ENCODE measurements at places on chromosomes 7 and 10. TPM values are rescaled to one million over a fixed set of nuclear protein-coding genes. Genes with fewer than 3 reads are reported as not detected.
A peak's percentile ranks its signal among the peaks of the same experiment; 100 is the strongest.

GRCh38 chr7:76206633-76207032 lies 4.9 kb downstream of the SRRM3 start:
- no peaks in the 10 kb centered on the region for H3K4me1 ChIP-seq
- H3K4me3 ChIP-seq: no peak overlapping the region
- H3K36me3 ChIP-seq: no peaks in the 10 kb centered on the region

DNA sequence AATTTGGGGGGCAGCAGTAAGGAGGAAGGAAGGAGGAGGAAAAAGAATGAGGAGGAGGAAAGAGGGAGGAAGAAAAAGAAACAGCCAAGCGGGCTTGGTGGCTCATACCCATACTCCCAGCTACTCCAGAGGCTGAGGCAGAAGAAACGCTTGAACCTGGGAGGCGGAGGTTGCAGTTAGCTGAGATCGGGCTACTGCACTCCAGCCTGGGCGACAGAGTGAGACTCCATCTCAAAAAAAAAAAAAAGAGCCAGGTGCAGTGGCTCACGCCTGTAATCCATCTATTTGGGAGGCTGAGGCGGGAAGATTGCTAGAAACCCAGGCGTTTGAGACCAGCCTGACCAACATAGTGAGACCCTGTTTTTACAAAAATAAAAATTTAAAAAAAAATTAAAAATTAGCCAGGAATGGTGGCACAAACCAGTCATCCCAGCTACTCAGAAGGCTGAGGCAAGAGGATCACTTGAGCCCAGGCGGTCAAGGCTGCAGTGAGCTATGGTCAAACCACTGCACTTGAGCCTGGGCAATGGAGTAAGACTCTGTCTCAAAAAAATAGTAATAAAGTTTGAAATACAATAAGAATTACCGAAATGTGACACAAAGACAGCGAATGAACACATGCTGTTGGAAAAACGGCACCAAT lies 14.1 kb upstream of the CRCP start:
- DNase-seq: no peak
- no peaks in the 10 kb centered on the region for H3K36me3 ChIP-seq
- peaks cover 9% of the 10 kb centered on the region for H3K4me1 ChIP-seq
- peak overlapping the region; percentile 96 for H3K27ac ChIP-seq
- peak overlapping the region; percentile 90 for H3K4me3 ChIP-seq

DNA sequence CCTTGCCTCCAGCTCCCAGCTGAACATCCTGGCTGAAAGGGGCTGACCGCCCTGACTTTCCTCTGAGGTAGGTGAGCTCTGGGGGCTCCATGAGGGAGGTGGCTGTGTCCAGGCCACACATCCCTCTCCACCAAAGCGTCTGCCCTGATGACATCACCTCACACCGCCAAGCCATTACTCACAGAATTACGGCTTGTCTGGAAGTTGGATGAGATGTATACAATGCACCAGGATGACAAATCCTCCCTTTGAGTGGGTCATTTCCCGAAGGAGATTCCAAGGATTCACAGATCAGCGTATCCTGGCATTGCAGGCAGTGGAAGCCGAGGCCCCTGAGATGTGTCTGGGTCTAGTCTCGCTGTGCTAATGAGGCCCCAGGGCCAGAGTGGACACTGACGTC lies 15.1 kb upstream of the RET start:
- H3K4me1 ChIP-seq: no peaks in the 10 kb centered on the region
- peaks cover 12% of the 10 kb centered on the region for H3K27me3 ChIP-seq
- no peak for DNase-seq

DNA sequence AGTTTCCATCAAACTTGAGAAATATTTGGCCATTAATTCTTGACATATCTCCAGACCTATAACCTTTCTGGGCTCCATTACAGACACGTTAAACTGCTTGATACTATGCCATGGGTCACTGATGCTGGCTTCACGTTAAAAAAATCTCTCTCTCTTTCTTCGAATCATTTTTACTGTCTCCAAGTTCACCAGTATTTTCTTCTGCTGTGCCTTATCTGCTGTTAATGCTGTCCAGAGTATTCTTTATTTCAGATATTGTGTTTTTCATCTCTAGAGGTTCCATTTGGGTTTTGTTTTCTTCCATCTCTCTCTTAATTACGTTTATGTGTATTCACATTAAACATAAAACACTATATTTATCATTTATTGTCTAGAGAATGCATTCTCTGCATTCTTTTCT lies 12.8 kb upstream of the PRPF18 start:
- H3K4me1 ChIP-seq: no peaks in the 10 kb centered on the region
- peaks cover 73% of the 10 kb centered on the region for H3K27me3 ChIP-seq
- H3K4me3 ChIP-seq: no peak overlapping the region
- no peak overlapping the region for H3K27ac ChIP-seq

GRCh38 chr7:823649-824048 lies 8.6 kb upstream of the SUN1 start:
- H3K4me3 ChIP-seq: no peak overlapping the region
- H3K27me3 ChIP-seq: no peaks in the 10 kb centered on the region
- H3K4me1 ChIP-seq: peaks cover 68% of the 10 kb centered on the region
- no peak for DNase-seq
- peaks cover 11% of the 10 kb centered on the region for H3K36me3 ChIP-seq

GRCh38 chr7:158617737-158618128 lies 30.1 kb upstream of the PTPRN2 start:
- no peaks in the 10 kb centered on the region for H3K27me3 ChIP-seq
- DNase-seq: no peak
- peaks cover 20% of the 10 kb centered on the region for H3K4me1 ChIP-seq
- H3K4me3 ChIP-seq: no peak overlapping the region
- no peaks in the 10 kb centered on the region for H3K36me3 ChIP-seq
- H3K27ac ChIP-seq: peak overlapping the region; percentile 16

DNA sequence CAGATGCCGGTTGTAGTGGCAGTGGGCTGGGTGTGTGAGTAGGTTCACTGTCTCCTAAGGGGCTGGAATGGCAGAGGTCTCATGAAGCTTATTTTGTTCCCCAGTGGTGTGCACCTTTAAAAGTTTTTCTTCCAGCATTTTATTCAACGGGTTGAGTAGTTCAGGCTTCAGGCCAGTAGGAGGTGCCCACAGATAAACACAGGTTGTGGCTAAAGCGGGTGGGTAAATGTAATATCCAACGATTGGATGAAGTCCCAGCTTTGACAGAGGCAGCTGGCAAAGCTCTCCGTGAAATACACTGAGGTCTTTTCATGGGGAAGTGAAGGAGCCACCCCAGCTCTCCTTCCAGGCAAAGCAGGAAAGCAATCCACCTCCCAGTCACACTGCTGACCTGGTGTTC lies 339.8 kb upstream of the LRRTM3 start:
- no peak for DNase-seq
- no peak overlapping the region for H3K27ac ChIP-seq
- no peak overlapping the region for H3K4me3 ChIP-seq
- peaks cover 2% of the 10 kb centered on the region for H3K4me1 ChIP-seq
- peaks cover 19% of the 10 kb centered on the region for H3K27me3 ChIP-seq

GRCh38 chr10:80659289-80659688 lies 121.6 kb downstream of the SH2D4B start:
- no peaks in the 10 kb centered on the region for H3K27me3 ChIP-seq
- no peak overlapping the region for H3K27ac ChIP-seq
- DNase-seq: no peak
- no peaks in the 10 kb centered on the region for H3K36me3 ChIP-seq
- H3K4me1 ChIP-seq: peaks cover 6% of the 10 kb centered on the region

DNA sequence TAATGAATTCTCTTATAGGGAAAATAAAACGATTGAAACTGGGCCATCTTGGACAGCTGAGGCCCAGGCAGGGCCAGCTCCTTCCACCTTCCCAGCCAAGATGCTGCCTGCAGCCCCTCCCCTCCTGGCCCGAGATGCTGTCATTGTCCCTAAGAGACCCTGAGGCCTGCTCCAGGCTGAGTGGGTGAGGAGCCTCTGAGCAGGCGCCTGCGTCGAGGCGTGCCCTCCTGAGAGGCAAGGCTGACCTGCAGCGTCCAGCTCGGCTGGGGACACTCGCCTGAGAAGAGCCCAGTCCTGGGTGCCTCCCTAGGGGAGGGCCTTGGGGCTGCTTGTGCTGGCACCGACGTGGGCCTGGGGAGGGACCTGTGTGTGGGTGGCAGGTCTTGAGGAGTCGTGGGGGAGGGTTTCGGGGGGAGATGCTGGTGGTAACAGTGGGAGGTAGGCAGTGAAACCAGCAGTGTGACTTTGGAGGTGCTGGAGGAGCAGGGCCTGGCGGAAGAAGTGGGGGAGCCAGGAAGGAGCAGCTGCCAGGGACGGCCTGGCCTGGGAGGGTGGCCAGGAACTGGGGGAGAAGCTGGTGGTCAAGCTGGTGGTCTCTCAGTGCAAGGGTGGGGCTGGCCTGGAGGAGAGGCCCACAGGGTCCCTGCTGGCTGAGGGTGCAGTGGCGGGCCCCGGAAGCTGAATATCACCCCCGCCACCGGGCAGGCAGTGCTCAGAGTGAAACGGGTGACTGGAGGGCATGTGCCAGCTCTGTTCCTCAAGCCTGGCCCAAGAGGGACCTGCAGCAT lies 7.9 kb downstream of the GPR146 start:
- no peak for DNase-seq
- H3K4me1 ChIP-seq: peaks cover 2% of the 10 kb centered on the region
- no peak overlapping the region for H3K4me3 ChIP-seq
- no peak overlapping the region for H3K27ac ChIP-seq
- no peaks in the 10 kb centered on the region for H3K36me3 ChIP-seq

GRCh38 chr10:52437205-52437646 lies 123.1 kb downstream of the DKK1 start:
- no peak overlapping the region for H3K27ac ChIP-seq
- peaks cover 2% of the 10 kb centered on the region for H3K4me1 ChIP-seq
- no peaks in the 10 kb centered on the region for H3K36me3 ChIP-seq
- no peak for DNase-seq
- no peak overlapping the region for H3K4me3 ChIP-seq

DNA sequence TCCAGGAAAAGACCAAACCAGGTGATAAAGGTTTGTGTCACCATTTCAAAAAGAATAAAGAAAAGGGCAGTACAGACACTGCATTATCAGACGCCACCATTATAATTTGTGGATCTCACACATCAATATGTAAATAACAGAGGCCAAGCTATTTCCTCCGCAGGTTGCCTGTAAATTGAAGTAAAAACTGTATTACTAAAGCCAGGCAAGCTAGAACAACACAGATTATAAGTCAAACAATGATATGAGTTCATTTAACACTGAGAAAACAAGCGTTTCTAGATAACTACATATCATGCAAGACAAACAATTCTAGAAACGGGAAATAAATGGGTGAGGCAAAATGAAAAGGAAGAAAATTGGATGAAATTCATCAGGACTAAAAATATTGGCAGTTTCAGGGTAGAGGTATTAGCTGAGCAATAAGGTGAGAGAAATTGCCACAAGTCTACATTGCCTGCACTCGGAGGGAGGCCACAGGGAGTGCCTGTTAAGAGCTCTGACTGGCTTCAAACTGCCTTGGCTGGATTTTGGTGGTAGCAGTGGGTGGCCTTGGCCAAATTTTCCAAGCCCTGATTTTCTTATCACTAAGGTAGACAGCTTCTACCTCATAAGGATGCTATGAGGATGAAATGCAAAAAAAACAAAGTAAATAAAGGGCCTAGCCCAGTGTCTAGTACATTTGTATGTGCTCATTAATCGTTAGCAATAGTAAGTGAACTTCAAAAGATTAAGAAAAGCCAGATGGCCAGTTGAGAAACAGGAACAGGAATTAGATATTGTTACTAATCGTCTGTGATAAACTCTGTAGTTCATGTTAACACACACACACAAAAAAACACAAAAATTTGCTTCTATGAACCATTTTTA lies 240.0 kb upstream of the NFE2L3 start:
- no peak overlapping the region for H3K4me3 ChIP-seq
- no peaks in the 10 kb centered on the region for H3K36me3 ChIP-seq
- H3K27ac ChIP-seq: no peak overlapping the region
- no peaks in the 10 kb centered on the region for H3K4me1 ChIP-seq

GRCh38 chr7:728602-729001 lies 1.5 kb upstream of the PRKAR1B start:
- no peak overlapping the region for H3K27ac ChIP-seq
- peaks cover 30% of the 10 kb centered on the region for H3K4me1 ChIP-seq
- H3K36me3 ChIP-seq: peaks cover 9% of the 10 kb centered on the region
- DNase-seq: no peak
- H3K4me3 ChIP-seq: peak overlapping the region; percentile 79

GRCh38 chr7:131829947-131830558 lies 273.6 kb upstream of the PODXL start:
- no peak overlapping the region for H3K4me3 ChIP-seq
- DNase-seq: no peak
- H3K27ac ChIP-seq: no peak overlapping the region
- H3K27me3 ChIP-seq: peaks cover 54% of the 10 kb centered on the region
- H3K4me1 ChIP-seq: peaks cover 4% of the 10 kb centered on the region
- H3K36me3 ChIP-seq: no peaks in the 10 kb centered on the region

DNA sequence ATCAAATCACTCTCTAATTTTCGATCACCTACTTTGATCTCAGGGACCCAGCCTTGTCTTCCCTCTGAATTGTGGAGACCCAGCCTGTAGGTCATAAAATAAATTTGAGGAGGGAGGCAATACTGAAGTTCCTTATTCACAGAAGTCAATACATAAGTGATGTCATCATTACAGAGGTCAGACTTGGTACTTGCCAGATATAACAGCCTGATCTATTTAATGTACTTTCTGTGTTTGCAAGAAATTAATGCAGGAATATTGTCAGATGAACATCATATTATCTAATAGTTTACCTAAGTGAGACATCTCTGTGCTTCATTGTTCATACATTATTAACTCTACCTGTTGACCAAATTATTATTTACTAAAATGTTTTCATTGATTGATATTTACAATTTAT lies 105.6 kb downstream of the GPAM start:
- H3K4me3 ChIP-seq: no peak overlapping the region
- no peaks in the 10 kb centered on the region for H3K27me3 ChIP-seq
- no peak for DNase-seq
- no peaks in the 10 kb centered on the region for H3K4me1 ChIP-seq
- no peak overlapping the region for H3K27ac ChIP-seq

- H3K4me1 ChIP-seq: no peaks in the 10 kb centered on the region
- DNase-seq: no peak
- no peak overlapping the region for H3K4me3 ChIP-seq
- H3K27ac ChIP-seq: no peak overlapping the region
Measured at GRCh38 chr7:156401617-156402016, 239.0 kb upstream of the RNF32 start.

The UCMA gene
- not detected for total RNA-seq

The ACTR1A gene
- 123 TPM for total RNA-seq

The LIPJ gene
- total RNA-seq: not detected

The CPVL gene
- total RNA-seq: 2.0 TPM

The OR2A12 gene
- not detected for total RNA-seq

The ADAM8 gene
- total RNA-seq: 6.0 TPM

The HOXA4 gene
- not detected for total RNA-seq

The FBXL13 gene
- 0.83 TPM for total RNA-seq

The CCDC3 gene
- total RNA-seq: 15.0 TPM

The FAM180A gene
- total RNA-seq: 0.24 TPM

The SAP25 gene
- total RNA-seq: 1.5 TPM
